ENCODE measurements at places on chromosomes 1 and 21.

GRCh38 chr1:201828217-201828819, 639 bp upstream of the IPO9 start:
- DNase-seq: no peak

GRCh38 chr21:32096411-32096810, 182.4 kb downstream of the MIS18A start:
- DNase-seq: peak; percentile 85

DNA sequence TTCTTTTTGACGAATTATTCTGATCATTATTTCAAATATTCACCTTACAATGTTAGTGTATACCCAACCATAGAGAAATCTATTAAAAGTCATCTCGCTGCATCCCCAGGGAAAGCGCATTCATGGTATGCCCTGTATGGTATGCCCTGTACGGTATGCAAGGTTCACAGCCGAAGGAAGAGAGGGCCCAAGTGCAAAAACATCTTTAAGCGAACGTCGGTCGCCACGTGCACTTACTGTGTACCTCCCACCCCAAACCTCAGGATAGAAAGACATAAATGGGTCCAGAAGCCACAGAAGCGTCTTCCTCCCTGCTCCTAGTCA, 14.4 kb downstream of the HLX start:
- no peak for DNase-seq

- no peak for DNase-seq
Observed at GRCh38 chr1:15088281-15088971, 65.1 kb upstream of the TMEM51 start.

GRCh38 chr1:109903376-109903930, 7.2 kb upstream of the CSF1 start:
- no peak for DNase-seq

DNA sequence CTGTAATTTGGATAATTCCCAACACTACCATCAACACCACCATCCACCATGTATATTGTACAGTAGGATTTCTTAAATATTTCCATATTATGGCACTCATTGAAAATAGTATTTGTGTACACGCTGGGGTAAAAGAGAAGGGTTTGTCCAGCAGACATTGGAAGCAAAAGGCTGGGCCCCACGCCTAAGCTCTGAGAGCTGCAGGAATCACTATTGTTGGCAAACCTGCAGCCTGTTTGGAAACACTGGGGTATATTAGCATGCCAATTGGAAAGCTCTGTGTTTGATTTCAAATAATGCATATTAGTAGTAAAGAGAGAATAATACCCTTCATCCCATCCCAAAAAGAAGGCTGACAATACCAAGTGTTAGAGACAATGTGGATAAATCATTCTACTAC, 81.5 kb upstream of the DPYD start:
- peak; percentile 5 for DNase-seq

- no peak for DNase-seq
Observed at GRCh38 chr1:42684139-42684538, 1.9 kb downstream of the YBX1 start.

DNA sequence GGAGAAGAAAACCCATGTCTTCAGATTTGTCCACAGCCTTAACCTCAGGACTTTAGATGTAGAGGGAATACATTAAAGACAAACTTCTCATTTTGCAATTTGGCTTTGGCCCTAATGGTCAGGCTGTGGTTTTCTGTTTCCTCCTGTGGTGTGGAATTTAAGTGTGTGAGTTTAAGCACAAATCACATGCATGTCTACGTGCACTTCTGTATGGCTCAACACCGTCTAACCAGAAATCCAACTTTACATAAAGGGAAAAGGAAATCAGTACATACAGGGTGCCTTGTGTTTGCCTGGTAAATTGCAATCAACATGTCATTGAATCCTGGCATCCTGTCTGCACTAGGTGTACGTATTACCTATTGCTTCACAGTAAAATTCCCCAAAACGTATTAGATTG, 1.2 kb upstream of the ZNF124 start:
- no peak for DNase-seq

Measured in iPS-NIHi11 (cell line).